Activated naive CD4-positive, alpha-beta T cell treated with anti-CD3 and anti-CD28 coated beads for 36 hours (primary cell): ENCODE measurements at places on chromosomes 7 and 10. TPM values are rescaled to one million over a fixed set of nuclear protein-coding genes. Genes with fewer than 3 reads are reported as not detected.

GRCh38 chr10:25704622-25705021 lies 229.4 kb upstream of the MYO3A start:
- no peak overlapping the region for H3K27ac ChIP-seq
- DNase-seq, result no peak
- no peaks in the 10 kb centered on the region for H3K36me3 ChIP-seq
- peaks cover 2% of the 10 kb centered on the region for H3K27me3 ChIP-seq
- H3K4me1 ChIP-seq, result no peaks in the 10 kb centered on the region

The ZNF804B gene
- not detected for total RNA-seq

- H3K4me1 ChIP-seq, result peaks cover 63% of the 10 kb centered on the region
- no peak for DNase-seq
- H3K36me3 ChIP-seq, result peaks cover 28% of the 10 kb centered on the region
- H3K27ac ChIP-seq, result no peak overlapping the region
- peak overlapping the region; percentile 92 for H3K4me3 ChIP-seq
Observed at GRCh38 chr10:132332433-132332754, 401 bp downstream of the LRRC27 start.

The PSTK gene
- total RNA-seq, result 4.2 TPM

DNA sequence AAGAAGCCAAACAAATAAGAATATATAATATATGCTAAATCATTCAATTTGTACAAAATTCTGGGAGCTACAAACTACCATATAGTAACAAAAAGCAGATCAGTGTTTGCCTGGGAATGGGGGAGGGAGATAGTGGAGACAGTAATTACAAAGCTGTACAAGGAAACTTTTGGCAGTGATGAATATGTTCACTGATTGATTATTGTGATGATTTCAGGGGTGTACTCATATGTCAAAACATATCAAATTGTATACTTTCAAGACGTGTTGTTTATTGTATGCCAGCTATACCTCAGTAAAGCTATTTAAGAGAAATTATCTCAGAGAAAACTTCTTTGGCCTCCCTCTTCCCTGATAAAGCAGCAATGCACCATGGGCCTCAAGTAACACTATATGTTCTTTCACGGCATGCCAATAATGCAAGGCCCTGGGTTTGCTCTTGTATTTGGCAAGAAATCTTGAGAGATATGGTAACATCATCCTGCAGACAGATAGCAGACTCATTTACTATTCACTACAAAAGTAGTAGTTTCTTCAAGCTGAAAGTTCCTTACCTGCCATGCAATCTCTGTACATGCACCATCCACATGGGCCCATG lies 133.5 kb downstream of the HBP1 start:
- no peak overlapping the region for H3K27ac ChIP-seq
- H3K27me3 ChIP-seq, result no peaks in the 10 kb centered on the region
- no peak overlapping the region for H3K4me3 ChIP-seq
- no peak for DNase-seq

The TBX20 gene
- not detected for total RNA-seq
